Heart left ventricle (tissue), 16 donors: ENCODE measurements at places on chromosomes 5 and 9. TPM values are rescaled to one million over a fixed set of nuclear protein-coding genes. Genes with fewer than 3 reads are reported as not detected.

SELENOP gene
- total RNA-seq: 189 TPM

GRCh38 chr5:143149759-143150158, 253.7 kb downstream of the NR3C1 start:
- DNase-seq: no peak

DNA sequence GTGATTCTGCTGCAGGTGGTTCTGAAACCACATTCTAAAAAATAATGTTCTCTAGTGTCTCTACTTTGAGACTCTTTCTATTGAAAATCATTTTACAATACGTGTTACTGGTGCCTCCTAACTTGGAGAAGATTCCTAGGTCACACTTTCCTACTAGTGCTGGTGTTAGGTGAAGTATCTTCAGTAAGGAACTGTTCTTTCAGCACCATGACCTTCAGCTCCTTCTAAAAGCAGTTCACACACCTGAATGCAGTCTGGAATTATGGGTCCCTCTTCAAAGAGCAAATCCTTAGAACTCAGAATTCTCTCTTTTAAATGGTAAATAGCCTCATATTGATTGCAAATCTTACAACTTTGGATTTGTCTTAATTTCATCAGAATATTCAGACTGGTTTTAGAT, 10.6 kb upstream of the DPYSL3 start:
- DNase-seq: no peak

DNA sequence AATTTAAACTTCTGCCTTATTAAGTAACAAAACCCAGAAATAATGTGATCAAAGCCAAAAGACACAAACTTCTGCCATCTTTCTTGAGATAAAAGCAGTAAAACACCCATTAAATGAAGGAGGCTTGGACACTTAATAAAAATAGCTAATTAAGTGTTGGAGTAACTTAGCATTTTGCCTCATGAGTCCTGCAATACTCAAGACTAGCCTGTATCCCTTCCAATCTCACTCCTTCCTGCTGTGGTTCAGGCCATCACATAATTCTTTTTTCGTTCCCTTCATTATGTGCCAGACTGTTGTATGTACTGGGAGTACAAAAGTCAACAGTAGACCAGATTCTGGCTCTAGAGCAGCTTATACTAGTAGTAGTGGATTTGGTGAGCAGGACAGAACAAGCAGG, 250.2 kb downstream of the NFIB start:
- DNase-seq: no peak

DNA sequence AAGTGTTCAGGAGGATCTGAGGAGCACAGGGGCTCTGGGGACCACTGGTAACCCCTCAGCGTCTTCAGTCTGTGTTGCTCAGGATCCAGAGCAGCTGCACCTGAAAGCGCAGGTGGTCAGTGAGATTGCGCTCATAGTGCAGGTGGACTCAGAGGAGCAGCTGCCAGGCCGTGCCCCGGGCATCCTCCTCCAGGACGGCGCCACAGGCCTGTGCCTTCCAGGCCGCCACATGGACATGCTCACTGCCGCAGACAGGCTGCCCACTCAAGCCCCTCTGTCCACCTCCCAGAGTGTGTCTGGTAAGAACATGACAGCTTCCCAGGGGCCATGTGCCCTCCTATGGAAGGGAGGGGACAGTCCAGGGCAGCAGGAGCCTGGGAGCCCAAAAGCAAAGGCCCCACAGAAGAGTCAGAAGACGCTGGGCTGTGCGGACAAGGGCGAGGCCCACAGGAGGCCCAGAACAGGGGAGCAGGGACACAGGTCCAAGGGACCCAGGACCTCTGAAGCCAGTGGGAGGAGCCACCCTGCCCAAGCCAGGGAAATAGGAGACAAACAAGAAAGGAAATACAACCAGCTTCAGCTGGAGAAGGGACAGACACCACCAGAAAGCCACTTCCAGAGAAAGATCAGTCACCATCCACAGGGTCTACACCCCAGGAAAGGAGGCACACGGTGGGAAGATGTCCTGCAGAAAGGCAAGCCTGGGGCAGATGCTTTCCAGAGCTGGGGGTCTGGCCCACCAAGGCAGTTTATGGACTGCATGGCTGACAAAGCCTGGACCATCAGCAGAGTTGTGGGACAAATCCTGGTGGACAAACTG, 5.2 kb downstream of the SPATA31E1 start:
- no peak for DNase-seq

GRCh38 chr5:26329562-26330189, 708.7 kb downstream of the CDH9 start:
- DNase-seq: no peak

GRCh38 chr5:123125962-123126732, 37.1 kb downstream of the PRDM6 start:
- DNase-seq: no peak

DNA sequence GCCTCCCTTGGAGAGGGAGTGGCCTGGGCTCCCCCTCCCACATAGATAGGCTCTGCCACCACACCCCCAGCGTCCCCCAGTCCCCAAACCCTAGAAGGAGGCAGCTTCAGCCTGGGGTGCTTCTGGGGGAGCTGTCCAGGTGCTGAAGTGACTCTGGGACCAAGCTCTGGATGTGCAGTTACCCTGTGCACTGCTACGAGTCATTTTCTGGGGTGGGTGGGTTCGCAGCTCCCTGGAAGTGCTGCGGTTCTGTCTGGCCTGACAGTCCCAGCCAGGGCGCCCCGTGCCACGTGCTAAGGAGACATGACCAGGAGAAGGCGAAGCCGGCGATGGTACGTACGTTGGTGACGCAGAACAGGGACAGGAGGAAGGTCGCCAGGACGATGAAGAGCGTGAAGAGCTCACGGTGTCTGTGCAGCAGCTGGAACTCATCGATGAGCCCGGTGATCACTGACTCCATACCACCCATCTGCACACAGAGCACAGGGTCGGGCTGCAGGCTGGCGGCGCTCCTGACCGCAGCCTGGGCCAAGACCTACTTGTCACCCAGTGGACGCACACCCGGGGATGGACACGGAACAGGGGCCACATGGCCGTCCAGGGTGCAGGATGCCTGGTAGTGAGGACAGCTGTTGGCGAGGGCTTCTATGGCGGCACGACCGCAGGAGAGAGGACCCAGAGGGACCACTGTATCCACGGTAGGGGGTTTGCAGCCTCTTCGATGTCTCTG, 35.7 kb downstream of the SLC6A3 start:
- no peak for DNase-seq

DNA sequence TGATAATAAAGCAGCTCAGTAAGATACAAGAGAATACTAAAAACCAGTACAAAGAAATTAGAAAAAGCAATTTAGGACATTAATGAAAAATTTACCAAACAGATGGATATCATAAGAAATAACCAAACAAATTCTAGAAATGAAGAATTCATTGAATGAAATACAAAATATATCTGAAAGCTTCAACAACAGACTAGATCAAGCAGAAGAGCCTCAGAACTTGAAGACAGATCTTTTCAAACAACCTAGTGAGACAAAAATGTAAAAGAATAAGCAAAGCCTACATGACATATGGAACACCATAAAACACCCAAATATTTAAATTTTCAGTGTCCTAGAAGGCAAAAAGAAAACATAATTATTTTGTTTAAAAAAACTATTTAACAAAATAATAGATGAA, 66.9 kb downstream of the SKIC3 start:
- no peak for DNase-seq

GRCh38 chr5:131239686-131240085, 24.2 kb upstream of the CDC42SE2 start:
- DNase-seq: no peak

- DNase-seq: no peak
These were observed 70.3 kb upstream of the EQTN start for GRCh38 chr9:27367175-27367798.

- DNase-seq: no peak
These were observed 461.3 kb downstream of the SPOCK1 start for GRCh38 chr5:137037848-137038247.

DNA sequence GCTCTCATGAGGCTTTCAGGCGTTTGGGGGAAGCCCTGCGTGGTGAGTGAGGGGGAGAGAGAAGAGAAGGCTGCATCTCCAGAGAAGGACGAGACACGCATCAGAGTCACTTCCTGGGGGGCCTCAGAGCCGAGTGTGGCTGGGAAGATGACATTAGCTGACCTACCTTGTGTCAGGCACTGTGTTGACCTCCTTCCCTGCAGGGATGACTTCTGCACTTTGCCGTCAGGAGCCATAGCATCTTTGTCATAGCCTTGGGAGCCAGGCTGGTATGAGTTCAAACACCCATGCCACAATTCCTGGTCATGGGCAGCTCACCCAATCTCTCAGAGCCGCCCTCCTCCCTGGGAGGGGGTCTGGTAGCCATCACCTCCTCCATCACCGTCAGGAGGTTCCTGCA, 17.3 kb downstream of the NEURL1B start:
- no peak for DNase-seq

DNA sequence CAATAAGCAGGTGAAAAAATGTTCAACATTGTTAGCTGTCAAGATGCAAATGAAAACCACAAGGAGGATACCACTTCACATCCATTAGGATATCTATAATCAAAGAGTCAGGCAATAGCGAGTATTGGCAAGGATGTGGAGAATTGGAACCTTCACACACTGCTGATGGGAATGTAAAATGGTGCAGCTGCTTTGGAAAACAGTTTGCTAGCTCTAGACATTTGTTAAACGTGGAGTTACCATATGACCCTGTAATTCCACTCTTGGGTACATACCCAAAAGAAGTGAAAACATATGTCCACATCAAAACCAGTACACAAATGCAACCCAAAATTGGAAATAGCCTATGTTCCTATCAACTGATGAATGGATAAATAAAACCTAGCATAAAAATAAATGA, 37.4 kb downstream of the SCAMP1 start:
- DNase-seq: no peak

DNA sequence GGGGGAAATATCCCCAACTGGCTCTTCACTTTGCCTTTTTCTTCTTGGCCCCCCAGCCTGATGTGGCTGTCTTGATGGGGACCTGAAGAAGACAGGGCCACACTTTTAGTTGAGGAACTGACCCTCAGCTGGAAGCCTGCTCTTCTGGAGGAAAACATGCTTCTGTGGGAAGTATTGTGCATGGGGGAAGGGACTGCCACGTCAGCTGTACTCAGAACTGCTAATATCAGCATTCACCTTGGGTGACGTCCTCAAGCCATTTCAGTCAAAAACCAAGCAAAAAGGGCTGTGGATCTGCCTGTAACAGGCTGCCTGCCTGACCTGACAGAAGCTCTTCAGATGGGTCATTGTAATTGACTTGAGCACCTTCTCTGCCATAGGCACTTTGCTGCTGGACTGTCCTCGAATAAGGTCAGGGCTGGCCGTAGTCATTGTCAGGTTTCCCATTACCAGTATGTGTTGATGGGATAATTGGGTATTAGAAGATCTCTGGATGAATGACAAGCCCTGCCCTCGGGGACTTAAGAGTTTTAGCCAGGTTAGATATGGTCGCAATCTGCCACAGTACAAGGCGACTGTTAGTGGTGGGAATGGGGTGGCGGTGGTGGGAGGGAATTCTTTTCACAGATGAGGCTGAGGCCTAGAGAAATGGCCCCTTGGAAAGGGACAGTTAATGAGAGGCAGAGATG, 10.4 kb downstream of the RAI14 start:
- DNase-seq: no peak

PHF2 gene
- 37.2 TPM for total RNA-seq

PCDHAC2 gene
- 0.47 TPM for total RNA-seq

DNA sequence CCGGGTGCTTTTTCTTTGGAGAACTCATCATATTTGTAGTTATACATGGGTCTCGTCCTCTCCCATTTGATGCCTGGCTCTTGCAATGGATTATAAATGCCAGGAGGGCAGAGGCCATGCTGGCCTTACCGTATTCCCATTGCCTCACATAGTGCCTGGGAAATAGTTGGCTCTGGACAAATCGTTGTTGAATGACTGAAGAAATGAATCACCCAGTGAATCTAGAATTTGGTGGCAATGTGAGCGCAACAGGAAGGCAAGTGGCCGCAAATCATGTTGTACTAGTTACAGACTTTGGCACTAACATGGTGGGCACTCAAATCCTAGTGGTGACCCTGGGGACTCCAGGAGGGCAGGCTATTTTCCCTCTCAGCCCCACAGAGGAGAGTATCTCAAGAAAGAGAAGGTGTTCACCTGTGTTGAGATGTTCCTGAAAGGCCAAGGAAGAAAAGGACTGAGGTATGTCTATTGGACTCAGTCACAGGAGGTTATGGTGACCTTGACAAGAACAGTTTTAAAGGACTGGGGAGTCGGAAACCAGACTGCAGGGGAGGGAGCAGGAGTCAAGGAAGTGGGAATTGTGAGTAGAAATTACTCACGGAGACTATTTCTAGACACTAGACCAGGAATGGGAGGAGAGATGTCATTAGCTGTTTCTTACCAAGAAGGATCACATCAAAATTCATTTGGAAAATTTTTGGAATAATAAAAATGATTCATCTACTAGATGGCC, 61.7 kb upstream of the COL15A1 start:
- no peak for DNase-seq

- DNase-seq: no peak
These were observed 120.0 kb upstream of the HMHB1 start for GRCh38 chr5:143691945-143692290.

- DNase-seq: no peak
These were observed 53.7 kb downstream of the SYK start for GRCh38 chr9:90855208-90855902.

GRCh38 chr9:132787748-132788159, 90.3 kb downstream of the AK8 start:
- no peak for DNase-seq

GRCh38 chr9:87122947-87123685, 175.8 kb upstream of the GAS1 start:
- no peak for DNase-seq

SOHLH1 gene
- not detected for total RNA-seq

BTNL9 gene
- total RNA-seq: 34.9 TPM

DNA sequence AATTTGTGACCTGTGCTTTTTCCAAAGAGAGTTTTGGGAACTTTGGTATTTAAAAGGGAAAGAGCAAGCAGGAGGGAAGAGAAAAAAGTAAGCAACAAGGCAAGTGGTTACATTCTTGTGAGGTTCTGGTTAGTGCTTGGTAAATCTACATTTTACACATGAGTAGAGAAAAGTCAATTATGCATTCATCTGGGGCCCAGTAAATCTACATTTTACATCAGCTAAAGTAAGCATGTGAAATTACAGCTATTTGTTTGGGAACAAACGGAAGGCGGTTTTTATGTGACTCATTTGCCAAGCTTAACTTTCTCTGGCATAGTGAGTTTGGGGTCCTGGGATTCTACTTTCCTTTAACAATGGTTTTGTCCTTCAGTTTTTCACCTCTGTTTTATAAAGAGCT, 102.2 kb downstream of the SNX18 start:
- no peak for DNase-seq

- DNase-seq: no peak
These were observed 69.8 kb downstream of the JMY start for GRCh38 chr5:79305706-79306105.
